Testis (tissue), 5 donors: ENCODE measurements at places on chromosomes 11 and 22.

DNA sequence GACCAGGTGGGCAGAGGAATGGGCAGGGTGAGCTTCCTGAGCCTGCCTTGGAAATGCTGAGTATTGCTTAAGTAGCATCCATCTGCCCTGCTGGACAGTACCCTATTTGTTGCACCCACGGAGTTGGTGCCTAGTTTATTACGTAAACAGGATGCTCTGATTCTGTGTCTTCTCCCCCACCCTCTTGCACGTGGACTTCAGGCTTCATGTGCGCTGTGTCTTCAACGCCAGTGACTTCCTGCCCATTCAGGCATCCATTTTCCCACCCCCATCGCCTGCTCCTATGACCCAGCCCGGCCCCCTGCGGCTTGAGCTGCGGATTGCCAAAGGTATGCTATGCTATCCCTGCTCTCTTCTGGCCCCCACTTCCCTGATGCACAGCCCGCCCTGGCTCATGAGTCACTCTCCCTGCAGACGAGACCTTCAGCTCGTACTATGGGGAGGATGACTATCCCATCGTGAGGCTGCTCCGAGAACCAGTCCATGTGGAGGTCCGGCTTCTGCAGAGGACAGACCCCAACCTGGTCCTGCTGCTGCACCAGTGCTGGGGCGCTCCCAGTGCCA lies 5.7 kb downstream of the ZP1 start:
- DNase-seq: no peak

DNA sequence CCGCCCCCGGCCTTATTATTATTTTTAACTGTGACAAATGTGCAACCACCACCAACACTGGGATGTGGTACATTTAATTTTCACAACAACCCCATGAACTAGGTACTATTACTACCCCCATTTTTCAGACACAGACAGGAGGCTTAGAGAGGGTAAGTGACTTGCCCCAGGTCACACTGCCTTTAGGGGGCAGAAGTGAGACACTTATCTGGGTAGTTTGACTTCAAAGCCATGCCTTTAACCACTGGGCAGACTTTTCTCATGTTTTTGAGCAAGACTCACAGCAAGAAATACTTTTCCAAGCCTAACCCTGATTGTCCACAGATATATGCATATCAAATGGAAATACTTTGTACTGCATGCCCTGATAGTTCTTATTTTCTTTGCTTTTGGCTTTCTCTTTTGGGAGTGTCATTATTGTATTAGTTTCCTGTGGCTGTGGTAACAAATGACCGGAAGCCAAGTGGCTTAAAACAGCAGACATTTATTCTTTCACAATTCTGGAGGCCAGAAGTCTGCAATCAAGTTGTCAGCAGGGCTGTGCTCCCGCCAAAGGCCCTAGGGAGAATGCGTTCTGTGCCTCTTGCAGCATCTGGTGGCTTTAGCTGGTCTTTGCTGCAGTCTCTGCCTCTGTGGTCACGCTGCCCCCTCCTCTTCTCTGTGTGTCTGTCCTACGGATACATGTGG lies 110.8 kb downstream of the GRIK4 start:
- DNase-seq: no peak

DNA sequence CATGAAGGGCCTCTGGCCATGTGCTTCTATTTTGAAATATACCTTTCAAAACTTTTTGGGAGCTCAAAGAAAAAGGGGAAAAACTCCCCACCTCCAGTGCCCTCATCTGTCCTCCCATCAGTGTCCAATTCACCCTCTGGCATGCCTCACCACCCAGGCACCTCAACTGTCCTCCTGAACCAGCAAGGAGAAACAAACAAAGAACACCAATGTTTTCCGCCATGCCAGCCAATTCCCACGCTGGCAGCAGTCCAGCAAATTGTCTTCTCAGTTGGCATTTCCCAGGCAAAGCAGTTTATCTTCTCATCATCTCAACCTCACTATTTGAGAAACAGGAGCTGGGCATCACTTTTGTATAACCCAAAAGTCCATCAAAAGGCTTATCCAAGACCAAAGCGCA lies 496.9 kb downstream of the SOX6 start:
- DNase-seq: no peak

DNA sequence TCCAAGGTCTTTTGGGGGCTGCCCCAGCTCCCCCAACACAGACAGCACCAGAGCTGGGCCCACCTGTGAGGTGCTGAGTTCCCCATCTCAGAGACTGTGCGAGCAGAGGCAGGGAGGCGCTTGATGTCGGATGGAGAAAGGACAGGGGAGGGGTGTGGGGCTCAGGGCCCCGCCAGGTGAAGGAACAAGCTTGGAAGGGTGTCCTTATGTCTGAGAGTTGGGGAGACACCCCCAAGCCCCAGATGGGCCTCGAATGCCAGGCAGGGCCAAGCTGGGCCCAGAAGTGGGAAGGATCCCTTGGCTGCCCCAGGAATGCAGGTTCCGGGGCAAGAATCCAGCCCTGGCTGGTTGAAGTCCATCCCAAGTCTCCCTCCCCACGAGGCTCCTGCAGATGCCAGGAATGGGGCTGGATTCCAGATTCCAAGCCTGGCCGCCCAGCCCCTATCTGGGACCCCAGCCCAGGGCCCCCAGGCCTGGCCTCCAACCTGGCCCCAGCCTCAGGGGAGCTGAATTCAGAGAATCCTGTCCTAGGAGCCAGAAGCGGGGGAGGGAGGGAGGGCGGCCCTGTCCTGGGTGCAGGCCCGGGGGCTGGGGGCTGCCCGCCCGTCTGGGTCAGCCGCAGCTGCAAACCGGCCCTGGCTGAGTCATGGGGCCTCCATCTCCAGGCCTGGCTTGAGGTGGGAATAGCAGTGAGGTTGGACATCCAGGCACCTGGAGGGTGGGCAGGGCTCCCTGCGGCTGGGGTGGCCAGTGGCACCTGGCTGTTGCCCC lies 50.9 kb downstream of the CDKN1C start:
- no peak for DNase-seq

- DNase-seq: no peak
These were observed 4.1 kb downstream of the SYTL2 start for GRCh38 chr11:85806876-85807275.

DNA sequence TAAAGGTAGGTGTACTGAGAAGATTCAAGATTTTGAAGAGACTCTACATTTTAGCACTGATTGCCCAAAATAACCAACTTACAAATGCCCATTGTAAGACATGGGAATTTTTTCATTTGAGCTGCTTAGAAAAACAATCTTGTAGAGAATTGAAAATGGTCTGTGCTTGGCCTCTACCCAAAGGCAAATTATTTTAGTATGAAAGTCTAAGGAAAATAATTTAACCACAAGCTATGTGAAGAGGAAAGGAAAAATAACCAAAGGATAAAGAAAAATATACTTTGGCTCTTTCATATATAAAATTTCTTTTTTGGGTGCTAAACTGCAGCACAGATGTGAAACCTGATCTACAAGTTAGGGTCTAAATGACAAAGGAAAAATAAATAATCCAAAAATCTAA lies 54.9 kb downstream of the ME3 start:
- no peak for DNase-seq

- DNase-seq: no peak
These were observed 274.0 kb downstream of the BRD1 start for GRCh38 chr22:49553518-49554295.

DNA sequence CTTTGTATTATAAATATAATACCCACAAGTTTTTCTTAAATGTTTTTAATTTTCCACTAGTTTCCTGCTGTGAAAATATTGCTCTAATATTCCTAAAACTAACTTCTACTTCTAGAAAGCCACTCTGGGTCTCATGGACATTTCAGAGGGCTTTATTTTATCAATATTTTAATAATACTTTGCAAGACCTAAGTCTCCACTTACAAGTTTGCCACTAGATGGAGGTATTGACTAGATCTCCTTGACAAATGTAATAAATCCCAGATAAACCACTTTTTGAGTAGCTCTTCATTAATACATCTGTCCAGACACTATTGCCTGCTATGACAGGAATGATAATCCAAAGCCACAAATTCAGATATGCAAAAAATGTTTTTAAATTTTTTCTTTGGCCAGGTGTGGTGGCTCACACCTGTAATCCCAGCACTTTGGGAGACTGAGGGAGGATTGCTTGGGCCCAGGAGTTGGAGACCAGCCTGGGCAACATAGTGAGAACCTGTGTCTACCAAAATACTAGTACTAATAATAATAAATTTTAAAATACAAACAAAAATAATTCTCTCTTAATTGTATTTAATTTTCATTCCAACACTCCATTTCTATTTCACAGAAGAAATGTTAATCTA lies 3.5 kb upstream of the ACAT1 start:
- DNase-seq: no peak

DNA sequence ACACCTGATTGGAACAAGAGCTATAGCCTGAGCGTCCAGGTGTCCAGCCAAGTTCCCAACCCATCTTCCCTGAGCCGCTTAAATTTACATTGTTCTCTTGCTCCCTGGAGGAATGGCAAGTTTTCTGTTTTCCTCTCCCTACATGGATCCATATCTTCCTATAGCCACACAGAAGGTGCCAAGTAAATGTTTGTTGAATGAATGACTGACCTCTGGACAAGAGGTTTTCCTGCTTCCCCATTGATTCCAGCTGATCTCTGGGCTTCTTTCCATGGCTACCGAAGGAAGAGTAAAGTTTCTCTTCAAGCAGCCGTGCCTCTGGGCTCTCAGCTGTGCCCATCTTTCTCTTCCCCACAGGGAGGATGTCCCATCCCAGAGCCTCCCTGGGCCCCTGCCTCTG lies 107.5 kb downstream of the MICAL2 start:
- DNase-seq: no peak

DNA sequence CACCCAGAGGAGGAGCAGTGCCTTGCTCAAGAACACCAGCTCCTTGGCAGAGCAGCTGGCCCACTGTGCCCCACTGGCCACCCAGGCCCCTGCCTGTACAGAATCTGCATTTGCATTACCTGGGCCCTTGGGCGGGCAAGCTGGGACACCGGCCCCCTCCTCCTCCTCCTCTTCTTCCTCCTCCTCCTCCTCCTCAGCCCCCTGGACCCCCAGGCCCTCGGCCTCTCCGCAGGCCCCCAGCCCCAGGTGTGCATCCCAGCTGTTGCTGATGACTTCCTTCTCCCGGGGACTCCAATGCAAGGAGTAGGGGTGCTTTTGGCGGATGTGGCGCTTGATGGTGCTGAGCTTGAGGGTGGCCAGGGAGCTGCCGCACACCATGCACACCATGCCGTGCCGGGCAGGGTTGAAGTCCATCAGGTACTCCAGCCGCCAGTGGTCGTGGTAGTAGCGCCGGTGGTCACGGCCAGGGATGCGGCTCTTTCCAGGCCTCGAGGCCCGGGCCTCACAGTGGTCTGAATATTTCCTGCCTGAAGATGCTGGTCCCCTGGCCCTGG lies 2.8 kb downstream of the ZFTA start:
- DNase-seq: no peak

DNA sequence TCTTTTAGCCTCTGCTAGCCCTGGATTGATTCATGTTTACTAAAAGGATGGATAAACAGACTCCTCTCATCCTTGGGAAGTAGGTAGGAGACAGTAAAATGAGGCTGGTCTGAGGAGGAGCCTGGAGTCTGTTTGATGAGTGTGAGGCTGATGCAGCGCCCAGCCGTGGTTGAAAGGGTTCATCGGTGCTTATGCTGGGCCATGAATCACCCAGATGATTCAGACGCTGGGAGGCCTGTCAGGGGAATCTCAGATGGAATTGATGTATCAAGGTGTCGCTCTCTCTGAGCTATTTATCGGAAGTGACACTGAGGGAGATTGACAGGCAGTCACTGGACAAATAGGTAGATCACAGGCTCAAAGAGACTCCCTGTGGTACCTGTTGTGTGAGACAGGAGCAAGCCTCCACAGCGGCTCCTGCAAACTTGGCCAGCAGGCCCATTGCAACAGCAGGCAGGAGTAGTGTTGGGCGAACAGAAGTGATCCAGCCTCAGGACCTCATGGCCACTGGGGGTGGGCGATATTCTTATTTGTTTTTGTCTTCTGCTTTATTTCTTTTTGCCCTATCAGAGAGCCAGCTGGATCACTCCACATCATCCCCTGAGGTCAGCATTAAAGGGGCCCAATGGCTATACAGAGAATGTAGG lies 109.9 kb upstream of the CADM1 start:
- DNase-seq: no peak

- DNase-seq: no peak
These were observed 3.4 kb upstream of the NXPE1 start for GRCh38 chr11:114563077-114563476.

DNA sequence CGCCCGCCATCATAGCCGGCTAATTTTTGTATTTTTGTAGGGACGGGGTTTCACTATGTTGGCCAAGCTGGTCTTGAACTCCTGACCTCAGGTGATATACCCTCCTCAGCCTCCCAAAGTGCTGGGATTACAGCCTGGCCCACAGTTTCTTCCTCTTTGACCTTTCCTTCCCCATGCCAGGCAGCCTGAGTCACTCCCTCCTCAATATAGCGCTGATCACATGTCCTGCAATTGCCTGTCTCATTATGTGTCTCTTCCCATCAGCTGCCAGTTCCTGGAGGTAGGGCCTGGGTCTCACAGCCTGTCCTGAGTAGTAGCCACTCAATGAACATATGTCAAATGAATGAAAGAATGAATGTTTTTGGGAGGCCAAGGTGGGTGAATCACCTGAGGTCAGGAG lies 43.0 kb upstream of the CCDC134 start:
- DNase-seq: no peak

GRCh38 chr22:50031189-50032091 lies 18.9 kb upstream of the IL17REL start:
- DNase-seq: no peak

GRCh38 chr11:99432677-99433076 lies 411.9 kb downstream of the CNTN5 start:
- DNase-seq: no peak

DNA sequence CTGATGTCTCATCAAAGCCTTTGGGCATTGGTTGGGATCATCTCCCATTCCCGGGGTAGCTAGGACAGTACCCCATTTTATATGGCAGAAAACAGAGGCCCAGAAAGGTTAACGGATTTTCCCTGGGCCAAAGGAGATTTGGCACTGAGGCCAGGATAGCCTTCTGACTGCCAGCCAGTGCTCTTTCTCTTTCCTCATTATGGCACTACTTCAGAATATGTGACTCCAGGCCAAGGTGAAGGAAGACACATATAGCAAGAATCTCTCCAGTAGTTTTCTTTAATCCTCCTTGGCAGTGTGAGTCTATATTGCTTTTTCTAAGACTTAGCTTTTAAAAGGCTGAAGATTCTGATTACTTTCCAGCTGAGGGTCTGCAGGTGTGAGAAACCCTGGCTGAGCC lies 94.8 kb upstream of the AMOTL1 start:
- DNase-seq: no peak

GRCh38 chr11:114141863-114142580 lies 82.5 kb downstream of the ZBTB16 start:
- DNase-seq: no peak
